ENCODE measurements at places on chromosomes 6 and 20.

- no peak for DNase-seq
Observed at GRCh38 chr20:55057779-55058415, 582.5 kb downstream of the DOK5 start.

DNA sequence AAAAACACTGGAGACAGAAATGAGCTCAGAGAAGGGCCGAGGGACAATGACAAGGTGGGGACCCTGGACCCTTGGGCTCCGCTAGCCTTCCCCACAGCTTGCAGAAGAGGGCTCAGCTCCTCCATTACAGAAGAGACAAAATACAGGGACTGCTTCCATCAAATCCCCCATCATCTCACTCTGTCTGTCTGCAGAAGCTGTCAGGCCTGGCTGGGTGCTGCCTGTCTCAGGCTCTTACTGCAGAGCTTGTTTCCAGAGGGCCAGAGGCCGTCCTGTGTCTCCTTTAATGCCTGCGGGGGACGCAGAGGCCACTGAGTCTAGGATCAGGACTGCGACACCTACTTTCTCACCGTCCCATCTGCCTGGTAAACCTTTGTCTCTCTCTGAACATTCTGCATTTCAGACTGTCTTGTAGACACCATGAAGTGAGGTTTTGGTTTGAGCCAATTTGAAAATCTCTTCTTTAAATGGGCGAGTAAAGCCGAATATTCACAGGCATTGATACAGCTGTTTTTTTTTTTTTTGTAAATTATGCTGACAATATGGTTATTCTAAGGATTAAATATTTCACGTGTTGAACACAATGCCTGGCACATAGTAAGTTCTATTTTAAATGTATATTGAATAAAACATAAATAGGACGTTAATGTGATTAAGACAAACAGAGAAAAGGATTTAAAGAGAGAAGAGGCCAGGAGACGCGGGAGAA is 28.3 kb downstream of the RNASET2 start:
- DNase-seq = no peak

DNA sequence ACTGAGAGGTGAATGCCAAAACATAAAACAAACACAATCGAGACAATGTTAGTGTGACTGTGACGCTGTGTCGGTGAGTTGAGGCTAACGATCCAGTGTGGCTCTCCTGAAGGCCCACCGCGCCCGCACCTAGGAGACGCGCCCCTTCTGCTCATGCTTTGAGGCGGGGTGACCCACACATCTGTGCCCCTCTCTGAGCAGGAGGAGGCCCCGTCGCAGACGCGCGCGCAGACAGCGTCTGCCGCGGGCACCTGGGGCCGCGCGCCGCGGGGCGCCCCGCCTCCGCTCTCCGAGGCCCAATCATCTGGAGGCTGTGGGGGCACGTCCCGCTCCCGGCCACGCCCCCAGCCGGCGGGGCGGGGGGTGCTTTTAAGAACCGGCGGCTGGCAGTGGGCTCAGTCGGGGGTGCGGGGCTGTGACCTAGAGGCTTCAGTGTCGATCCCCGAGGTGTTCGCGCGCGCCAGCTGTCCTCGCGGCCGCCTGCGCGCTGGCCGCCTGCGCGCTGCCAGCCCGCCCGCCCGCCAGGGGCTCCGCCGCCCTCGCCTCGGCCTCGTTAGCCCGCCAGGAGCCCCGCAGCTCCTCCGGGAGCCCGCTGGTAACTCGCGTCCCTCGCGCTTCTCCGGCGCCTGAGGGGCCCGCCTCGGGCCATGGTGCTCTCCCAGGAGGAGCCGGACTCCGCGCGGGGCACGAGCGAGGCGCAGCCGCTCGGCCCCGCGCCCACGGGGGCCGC is at the start of gene SLC16A10:
Gene SLC16A10 (plus strand): TSS at position 398 of the 730 bp plus-strand sequence. CDS start 250 bp downstream, at position 648.
- peak; percentile 23 for DNase-seq

DNA sequence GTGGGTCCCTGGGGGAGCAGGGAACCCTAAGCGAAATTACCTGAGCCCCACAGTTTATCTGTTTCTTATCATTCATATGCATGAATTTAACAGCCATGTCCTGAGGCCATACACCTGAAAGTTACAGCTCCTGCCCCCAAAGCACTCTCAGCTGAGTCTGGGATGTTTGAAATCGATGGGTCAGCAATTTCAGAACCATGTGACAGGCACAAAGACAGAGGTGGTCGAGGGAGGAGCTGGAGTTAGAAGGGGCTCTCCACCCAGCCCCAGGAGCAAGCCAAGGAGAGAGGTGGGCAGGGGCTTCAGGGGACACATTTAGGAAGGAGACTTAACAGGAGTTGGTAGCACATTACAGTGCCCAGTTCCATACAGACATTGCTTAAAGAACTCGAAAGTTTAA is 14.9 kb downstream of the TTBK1 start:
- DNase-seq = no peak

- DNase-seq = no peak
Observed at GRCh38 chr6:157885876-157886275, 62.8 kb downstream of the SNX9 start.

DNA sequence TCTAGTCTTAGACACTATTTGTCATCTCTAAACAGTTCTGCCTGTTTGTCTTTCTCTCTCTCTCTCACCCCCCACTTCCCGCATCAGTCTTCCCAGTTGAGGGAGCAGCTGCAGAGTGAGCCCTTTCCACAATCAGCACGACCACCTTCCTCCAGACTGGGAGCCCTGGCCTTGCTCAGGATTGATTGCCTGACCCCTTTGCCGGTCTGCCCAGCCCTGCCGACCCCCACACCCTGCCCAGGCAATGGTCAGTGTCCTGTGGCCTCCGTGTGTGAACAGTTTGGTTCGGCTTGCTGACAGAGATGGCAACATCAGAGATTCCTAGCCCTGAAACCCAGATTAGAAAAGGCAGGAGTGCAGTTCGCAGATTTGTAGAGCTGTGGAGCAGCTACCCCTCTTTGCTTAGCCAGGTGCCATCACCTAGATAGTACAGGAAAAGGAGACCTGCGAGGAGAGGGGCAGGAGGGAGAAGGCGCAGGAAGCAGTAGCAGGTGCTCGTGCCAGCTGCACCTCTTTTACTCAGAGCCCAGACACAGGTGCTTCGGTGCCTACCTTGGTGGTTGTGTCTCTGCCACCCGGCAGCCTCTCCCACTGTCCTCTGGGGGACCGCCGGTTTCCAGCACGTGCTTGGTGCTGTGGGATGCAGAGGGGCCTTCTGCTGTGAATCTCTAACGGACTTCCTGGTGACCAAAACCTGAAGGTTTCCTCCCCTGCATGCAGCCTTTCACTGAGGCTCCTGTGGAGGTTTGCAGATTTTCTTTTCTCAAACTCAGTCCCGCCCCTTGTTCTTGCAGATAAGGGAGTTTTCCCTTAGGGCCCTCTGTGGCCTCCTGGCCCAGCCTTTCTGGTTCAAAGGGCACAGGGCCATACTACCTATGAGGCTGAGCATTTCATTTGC is 92.4 kb downstream of the SCML4 start:
- no peak for DNase-seq

DNA sequence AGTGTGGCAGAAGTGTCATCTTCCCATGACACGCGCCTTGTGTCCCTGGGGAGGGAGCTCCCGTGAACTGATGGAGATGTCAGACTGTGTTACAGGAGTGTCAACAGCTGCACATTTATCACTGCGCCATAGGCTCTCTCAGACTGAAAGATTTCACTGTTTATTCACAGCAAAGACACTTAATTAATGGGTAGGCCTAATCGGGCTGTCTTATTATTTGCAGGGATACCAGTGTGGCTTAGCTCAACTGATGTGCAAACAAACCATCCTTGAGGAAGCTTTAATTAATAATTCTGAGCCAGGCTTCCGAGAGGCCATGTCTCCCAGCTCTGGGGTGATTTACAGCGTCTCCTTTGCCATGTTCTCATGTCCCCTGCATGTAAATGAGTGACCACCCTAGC is 771.0 kb downstream of the QKI start:
- DNase-seq = no peak

GRCh38 chr6:82881519-82881918 is 184.1 kb downstream of the UBE3D start:
- DNase-seq = no peak

- no peak for DNase-seq
Observed at GRCh38 chr6:136764517-136764993, 27.7 kb downstream of the MAP3K5 start.

DNA sequence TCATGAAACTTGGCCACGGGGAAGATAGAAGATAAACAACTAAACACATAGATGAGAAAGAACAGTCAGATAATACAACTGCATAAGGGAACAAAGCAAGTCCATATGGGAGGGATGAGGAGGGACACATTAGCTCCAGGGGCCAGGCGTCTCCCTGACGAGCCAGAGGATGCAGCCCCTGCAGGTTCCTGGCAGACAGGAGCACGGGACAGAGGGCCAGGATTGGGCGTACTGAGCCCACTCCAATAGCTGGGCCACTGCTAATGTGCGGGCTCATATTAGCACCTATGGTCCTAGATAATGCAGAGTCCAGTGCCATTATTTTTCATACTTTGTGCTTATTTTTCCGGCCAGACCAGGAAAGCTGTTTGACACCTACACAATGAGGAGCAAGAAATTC is 182.9 kb downstream of the ANKRD60 start:
- no peak for DNase-seq

DNA sequence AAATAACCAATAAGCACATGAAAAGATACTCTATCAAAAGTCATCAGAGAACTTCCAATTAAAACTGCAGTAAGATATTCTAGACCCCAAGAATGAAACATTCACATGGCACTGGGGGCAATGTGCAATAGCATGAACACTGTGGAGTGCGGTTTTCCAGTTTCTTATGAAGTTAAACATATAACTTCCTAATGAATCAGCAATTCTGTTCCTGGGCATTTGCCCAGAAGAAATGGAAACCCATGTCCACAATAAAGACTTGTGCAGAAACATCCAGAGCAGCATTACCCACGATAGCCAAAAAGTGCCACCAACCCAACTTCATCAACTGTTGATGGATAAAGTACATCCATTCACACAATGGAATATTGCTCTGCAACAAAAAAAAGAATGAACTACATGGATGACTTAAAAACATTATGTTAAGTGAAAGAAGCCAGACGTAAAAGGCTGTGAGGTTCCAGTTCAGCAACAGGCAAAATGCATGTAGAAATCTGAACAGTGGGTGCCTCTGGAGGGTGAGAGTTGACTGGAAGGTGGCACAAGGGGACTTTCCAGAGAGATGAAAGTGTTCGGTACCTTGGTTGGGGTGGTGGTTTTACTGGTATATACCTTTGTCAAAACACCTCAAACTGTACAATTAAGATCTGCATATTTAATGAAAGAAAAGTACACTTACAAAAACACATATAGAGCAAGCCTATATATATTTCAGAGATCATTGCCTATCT is 207.2 kb upstream of the ECI2 start:
- no peak for DNase-seq

GRCh38 chr20:22862671-22863230 is 172.4 kb upstream of the SSTR4 start:
- DNase-seq = no peak

GRCh38 chr6:1667012-1667804 is 57.5 kb downstream of the FOXC1 start:
- peak; percentile 86 for DNase-seq

DNA sequence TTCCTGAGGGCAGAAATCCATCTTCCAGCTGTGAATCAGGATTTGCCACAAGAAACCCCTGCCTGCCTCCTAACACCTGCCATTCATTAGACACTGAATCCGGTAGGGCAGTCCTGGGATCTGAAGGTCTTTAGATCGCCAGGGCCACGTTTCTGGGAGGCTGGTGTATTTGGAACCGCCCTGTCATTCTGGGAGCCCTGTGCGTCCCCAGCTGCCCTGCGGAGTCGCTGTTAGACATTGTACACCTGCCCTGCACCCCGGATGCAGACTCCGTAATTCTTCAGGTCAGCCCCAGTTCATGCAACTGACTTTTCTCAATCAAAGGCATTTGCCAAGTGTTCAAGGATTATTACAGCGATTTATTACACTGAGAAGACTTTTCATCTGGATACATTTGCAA is 193.2 kb downstream of the TBC1D7 start:
- no peak for DNase-seq

DNA sequence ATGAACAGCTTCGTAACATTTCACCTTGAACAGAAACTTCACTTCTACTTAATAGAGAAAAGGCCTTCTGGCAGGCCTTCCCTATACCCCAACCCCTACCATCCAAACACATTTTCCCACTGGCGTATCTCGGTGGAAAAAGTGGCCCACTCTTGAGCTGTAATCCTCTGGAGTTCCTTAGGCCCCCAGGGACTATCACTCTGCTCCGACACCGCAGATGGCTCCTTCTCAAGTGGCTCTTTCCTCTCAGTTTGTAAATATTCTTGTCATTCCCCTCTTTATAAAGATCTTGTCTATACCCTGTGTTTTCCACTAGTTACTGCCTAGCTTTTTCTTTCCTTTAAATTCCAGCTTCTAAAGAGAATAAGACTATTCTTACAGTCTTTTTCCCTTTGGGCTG is 108.7 kb downstream of the MYB start:
- no peak for DNase-seq

GRCh38 chr6:143293523-143293922 is 157.0 kb downstream of the ADAT2 start:
- no peak for DNase-seq

GRCh38 chr6:30891816-30892538 is 7.7 kb downstream of the DDR1 start:
- DNase-seq = no peak

DNA sequence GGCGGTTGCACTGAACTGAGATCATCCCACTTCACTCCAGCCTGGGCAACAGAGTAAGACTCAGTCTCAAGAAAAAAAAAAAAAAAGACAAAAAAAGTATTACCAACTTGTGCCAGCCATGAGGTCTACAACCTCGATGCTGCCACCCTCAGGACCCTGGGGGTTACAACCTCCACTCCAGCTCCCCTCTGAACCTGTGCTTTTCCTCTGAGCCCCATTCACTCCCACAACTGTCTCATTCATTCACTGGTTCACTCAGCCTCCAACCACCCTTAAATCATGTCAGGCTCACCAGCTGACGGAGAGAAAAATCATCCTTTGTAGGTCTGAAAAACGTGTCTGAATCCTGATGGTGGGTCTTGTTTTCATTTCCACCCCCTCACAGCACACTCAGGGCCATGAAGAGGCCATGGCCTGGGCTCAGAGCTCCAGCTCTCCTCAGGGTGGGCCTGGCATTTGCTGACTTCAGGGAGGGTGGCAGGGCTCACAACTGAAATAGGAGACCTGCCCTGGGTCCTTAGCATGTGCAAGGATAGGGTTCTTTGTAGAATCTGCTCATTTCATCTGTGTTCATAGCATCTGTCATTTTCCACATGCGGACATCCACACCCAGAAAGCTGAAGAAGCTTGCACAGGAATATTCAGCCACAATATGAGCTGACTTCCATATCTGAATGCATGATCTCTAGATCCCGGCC is 1.9 kb upstream of the ULBP1 start:
- DNase-seq = peak; percentile 30

GRCh38 chr6:50963952-50964351 is 145.3 kb downstream of the TFAP2B start:
- no peak for DNase-seq

DNA sequence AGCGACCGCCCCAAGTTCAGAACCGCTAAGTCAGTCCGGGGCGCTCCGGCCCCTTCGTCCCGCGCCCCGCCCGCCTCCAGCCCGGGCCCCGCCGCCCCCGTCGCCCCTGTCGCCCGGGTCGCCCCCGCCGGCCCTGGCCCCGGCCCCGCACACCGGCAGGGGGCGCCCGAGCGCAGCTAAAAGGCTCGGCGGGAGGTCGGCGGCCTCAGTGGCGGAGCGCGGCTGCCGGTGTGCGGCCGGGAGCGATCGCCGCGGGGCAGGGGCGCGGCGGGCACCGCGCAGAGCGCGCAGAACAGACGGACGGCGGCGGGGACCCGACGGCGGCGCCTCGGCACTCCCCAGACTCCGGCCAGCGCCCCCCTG is at the start of gene FNDC1:
Gene FNDC1 (plus strand): TSS at position 208 of the 363 bp plus-strand sequence. CDS start 197 bp downstream, outside the sequence.
- no peak for DNase-seq

Measured in EH (cell line).